Activated CD8-positive, alpha-beta memory T cell treated with anti-CD3 and anti-CD28 coated beads for 24 hours (primary cell): ENCODE measurements at places on chromosomes 5 and 9.

- DNase-seq = no peak
Observed at GRCh38 chr9:92917176-92917800, 30.0 kb upstream of the FGD3 start.

DNA sequence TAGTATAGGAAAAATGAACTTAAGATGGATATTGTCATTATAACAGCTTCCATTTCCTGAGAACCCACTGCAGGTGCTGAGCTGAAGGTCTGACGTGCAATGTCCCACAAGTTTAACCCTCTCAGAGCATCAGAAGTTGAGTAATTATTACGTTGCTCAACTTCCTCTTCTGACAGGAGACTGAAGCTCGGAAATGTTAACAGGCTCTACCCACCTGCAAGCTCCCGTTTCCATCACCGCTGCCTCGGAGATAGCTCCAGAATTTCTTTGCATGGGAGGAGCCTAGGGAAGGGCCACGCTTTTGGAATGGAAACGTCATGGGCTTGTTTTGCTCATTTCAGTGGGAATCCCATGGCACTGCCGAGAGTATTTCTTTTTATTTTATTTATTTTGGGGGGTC is 1.0 kb upstream of the NTMT1 start:
- no peak for DNase-seq

DNA sequence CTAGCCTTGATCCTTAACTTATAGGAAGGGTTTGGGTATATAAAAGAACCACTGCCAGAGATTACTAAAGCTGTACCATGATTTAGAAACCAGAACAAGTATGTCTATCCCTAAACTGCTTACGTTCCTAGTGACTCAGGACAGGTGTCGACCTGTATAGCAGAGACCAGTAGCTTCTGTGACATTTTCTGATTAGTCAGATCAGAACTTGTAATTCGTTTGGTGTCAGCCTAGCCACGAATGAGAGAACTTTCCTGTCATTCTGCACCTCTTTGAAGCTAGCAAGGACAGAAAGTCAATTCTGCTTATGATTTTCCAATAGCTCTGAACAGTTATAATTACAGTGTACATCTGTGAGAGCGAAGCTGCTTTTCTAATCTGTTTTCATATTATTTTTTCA is 39.5 kb downstream of the PRKACG start:
- no peak for DNase-seq

- peak; percentile 94 for DNase-seq
Observed at GRCh38 chr9:6703898-6704639, 53.7 kb upstream of the KDM4C start.

GRCh38 chr5:143154510-143155370 is 248.7 kb downstream of the NR3C1 start:
- no peak for DNase-seq

GRCh38 chr5:82509762-82510161 is 231.6 kb upstream of the RPS23 start:
- no peak for DNase-seq

DNA sequence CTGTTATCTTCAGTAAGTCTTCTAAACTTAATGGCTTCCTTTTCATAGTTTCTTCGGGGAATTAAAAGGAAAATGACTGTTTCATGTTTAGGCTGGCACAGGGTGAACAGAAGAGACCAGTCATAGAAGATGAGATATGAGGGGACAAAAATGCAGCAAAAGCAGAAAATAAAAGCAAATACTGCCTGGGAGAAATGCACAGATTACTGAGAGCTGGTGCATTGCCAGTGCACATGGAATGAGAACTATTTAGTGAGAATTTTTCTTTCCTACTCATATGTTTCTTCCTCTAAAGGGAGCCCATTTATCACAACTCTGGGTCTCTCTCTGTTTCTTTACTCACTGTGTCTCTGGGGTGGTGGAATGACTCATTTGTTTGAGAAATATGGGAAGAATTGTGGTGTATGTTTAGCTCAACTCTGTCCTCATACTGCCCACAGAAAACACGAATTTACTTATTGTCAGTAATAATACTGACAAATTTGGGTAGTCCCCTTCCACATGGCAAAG is 25.9 kb upstream of the ANKRD55 start:
- DNase-seq = no peak

DNA sequence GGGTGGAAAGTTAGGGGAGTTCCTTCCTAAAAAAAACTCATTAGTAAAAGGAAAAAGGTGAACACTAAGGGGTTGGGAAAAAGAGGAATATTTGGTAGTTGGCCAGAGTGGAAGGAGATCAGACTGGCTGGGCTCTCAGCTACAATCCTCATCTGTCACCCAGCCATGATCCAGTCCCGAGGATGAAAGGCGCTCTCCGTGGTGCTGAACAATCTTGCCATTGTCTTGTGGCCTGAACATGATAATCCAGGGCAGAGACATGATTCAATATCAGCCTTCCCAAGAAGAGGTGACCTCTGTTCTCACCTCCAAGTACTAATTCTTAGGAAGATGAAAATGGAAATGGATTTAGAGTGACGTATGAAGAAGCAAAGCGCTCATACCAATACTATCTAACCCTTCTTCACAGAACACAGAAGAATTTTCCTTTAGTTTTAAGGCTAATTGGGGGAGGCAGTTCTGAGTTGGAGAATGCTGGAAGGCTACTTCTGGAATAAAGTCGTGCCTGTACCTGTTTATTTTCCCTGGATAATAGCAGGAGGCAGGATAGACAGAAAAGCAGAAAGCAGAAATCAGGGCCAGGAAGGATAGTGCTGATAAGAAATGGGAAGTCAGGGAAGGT is 36.6 kb upstream of the MYORG start:
- no peak for DNase-seq

DNA sequence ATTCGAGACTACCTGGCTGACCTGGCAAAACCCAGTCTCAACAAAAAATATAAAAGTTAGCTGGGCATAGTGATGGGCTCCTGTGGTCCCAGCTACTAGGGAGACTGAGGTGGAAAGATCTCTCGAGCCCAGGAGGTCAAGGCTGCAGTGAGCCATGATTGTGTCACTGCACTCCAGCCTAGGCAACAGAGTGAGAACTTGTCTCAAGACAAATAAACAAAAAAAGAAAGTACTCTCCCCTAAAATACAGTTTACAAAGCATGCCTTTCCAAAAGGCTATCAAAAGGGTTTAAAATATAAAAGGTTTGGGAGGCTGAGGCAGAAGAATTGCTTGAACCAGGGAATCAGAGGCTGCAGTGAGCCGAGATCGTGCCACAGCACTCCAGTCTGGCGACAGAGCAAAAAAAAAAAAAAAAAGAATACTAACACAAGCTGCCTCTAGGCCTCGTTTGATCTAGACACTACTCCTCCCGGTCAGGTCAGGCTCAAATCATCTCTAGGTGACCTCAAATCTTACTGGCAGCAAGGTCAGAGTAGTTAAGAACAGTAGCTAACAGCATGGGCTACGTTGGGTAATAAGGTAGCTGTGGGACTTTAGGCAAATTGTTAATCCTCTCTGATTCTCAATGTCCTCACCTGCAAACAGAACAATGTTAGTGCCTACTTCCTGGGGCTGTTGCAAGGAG is 9.3 kb downstream of the NAIF1 start:
- no peak for DNase-seq

GRCh38 chr9:120431268-120431667 is 148.7 kb downstream of the CDK5RAP2 start:
- DNase-seq = no peak

GRCh38 chr9:131651599-131651998 is 88.3 kb downstream of the RAPGEF1 start:
- no peak for DNase-seq

DNA sequence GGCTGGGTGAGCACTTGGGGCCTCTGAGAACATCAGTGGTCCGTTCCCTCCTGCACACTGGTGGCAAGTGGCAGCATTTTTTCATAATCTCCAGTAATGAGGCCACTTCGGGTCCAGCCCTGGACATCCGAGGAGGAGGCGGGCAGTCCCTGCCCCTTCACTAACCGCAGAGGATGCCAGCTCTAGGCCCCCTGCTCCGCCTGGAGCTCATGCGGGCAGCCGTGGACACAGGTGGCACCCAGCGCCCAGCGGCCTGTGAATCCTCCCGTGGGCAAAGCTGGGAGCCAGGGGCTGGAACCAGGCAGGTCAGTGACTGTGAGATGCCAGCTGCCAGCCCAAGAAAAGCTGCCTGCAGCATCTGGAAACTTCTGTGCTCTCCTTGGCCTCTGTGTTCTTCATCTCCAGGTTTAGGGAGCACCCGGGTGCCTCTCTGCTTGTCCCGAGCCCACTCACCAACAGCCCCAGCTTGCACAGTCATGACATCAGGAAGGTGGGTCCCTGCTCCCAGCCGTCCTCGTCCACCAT is 92.4 kb downstream of the KCNT1 start:
- no peak for DNase-seq

- no peak for DNase-seq
Observed at GRCh38 chr5:161058781-161059180, 206.8 kb upstream of the ATP10B start.

DNA sequence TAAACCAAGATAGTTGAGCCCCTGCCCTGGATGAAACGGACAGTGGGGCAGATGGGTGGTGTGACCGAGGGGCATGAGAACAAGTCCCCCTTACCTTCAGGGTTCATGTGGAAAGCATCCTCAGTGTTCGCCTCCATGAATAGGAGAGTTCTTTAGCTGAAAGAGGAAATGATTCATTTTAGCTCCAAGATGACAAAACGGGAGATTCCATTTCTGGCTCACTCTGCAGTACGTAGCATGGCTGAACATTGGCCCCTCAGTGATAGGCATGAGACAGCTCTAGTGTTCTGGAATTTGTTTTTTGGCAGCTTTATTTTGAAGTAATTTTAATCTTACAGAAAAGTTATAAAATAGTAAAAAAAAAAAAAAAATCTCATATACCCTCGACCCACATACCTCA is 70.2 kb upstream of the AGXT2 start:
- DNase-seq = no peak

DNA sequence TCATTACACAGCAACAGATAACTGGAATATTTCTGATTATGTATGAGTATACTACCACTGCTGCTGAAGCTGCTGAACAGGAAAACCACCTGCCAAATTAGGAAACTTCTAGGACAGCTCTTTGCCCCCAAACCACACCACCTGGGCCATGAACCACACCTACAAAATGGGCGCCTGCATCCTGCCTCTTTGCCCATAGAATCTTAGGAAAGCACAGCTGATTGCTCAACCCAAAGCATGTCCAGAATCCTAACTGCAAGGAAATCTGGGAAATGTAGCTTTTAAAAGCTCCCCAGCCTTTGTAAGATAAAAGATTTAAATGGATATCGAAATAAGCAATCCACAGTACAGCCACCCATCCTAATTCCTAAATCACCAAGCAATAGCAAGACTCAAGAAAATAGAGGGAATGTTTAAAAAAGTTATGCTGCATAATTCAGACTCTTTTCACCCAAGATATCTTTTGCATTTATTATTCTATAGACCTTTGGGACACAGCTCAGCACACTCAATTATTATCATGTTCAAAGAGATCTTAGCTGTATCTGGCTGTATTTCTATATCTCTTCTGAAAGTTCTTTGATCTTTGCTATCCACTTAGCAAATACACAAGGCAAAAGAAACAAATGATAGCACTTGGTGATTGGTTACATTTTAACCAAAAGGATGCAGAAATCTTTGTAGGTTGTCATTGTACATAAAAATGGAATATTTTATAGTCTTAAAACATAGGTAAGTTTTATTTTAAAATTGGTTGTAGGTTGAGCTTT is 6.8 kb upstream of the C9orf152 start:
- no peak for DNase-seq

GRCh38 chr9:97845130-97845529 is 7.9 kb upstream of the FOXE1 start:
- no peak for DNase-seq

- no peak for DNase-seq
Observed at GRCh38 chr5:76608833-76609232, 14.4 kb downstream of the F2RL2 start.

DNA sequence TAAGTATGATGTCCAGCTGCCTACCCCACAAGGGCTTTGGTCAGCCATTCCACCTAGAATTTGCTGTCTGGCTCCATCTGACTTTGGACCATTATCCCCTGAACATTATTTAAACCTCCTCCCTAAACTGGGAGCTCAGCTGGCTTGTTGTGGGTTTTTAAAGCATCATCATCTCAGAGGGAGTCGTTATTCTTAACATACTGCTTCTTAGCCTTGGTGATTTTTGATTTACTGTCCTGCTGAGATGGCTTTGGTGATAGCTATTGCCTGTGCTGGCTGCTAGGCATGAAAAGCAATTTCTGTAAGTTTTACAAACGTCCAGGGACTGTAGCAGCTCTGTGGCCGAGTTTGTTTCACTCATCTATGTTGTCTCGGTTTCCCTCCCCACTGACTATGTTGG is 256.1 kb downstream of the NR3C1 start:
- DNase-seq = no peak

DNA sequence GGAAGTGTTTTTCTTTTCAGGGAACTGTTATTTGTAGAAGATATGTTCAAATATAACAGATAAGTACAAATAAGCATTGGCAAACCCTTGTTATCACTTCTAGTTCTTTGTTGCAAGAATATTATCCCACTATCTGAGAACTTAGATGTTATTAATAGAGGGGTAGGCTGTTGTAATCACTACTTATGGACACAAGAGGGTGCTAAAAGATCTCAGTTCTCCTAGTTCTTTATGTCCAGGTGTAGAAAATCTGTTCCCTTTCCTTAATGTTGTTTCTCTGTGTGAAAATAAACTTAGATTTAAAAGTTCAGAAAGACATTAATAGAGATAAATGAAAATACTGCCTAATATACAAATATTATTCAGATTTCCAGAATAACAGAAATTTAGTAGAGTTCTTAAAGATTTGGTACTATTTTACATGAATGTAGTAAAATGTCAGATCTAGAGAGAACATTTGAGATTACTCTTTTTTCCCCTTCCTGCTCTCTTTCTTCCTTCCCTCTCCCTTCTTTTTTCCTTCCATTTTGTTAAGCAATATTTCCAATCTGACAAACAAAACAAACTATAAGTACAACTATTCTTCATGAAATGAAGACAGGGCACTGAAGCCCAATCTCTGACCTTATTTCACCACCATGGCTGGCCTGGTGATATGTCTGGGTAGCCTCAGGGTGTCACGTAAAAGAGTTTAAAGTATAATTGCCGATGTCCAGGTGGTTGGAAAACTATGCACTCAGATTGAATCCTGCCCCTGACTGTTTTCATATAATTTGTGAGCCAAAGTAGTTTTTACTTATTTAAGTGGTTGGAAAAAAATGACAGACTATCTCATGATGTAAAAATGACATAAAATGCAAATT is 43.6 kb upstream of the C5orf46 start:
- no peak for DNase-seq

- no peak for DNase-seq
Observed at GRCh38 chr5:51202161-51202560, 181.1 kb upstream of the ISL1 start.

GRCh38 chr5:110477911-110478310 is 248.6 kb downstream of the TMEM232 start:
- DNase-seq = no peak

DNA sequence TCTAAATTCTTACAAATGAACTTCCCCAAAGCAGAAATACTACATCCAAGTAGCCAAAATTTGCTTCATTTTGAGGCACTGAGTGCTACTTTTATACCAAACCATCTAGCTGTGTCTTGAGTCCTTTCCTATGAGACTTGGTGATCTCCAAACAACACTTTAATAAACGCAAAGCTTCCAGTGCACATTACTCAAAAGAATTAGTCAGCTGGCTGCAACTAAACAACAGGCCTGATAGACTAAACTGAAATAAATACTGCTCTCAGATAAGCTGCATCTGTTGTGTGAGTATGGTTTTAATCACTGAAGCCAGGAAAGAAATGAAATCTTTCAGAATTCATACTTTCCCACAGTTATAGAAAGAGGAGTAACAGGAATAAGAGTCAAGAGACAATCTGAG is 80.3 kb downstream of the VCAN start:
- no peak for DNase-seq
